Hepatocyte (in vitro differentiated cells): ENCODE measurements at places on chromosomes 5 and 9. TPM values are rescaled to one million over a fixed set of nuclear protein-coding genes. Genes with fewer than 3 reads are reported as not detected.
A peak's percentile ranks its signal among the peaks of the same experiment; 100 is the strongest.

The DMXL1 gene
- polyA plus RNA-seq, result 13.3 and 17.3 TPM in 2 replicates

The SELENOP gene
- 2,543 and 3,137 TPM in 2 replicates for polyA plus RNA-seq

The MYOT gene
- polyA plus RNA-seq, result not detected in 2 replicates

DNA sequence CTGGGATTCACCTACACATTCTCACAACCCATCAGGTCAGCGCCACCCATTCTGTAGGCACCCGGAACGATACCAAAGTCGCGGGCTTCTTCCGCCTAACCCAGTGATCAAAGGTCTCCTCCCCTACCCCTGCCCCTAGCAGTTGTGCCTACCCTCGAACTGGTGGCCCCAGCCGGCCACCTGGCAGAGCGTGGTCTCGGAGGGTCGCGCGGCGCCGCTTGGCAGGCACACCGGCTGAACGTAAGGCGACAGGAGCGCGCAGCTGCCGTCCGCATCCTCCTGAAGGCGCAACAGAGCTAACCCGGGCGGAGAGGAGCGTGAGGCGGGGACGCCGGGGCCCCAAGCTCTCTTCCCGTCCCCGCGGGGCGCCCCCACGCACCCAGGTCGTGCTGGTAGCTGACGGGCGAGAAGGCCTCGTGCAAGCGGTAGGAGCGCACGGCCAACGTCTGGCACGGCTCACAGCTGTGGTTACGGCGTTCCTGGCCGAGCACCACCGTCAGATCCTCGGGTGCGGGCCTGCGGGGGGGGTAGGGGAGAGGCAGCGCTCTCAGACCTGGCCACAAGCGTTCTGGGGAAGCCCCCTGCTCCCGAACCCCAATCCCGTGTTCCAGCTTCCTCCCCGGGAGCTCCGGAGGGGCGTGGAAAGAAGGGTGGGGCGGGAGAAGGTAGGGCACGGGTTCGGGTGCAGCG lies 2.8 kb upstream of the PFN3 start:
- peak overlapping the region; percentile 66 for H3K4me3 ChIP-seq
- H3K27ac ChIP-seq, result no peak overlapping the region
- H3K27me3 ChIP-seq, result peaks cover 8% of the 10 kb centered on the region
- peak; percentile 43 for DNase-seq

- no peaks in the 10 kb centered on the region for H3K36me3 ChIP-seq
- H3K27me3 ChIP-seq, result no peaks in the 10 kb centered on the region
- H3K4me3 ChIP-seq, result no peak overlapping the region
- no peak for DNase-seq
- peaks cover 30% of the 10 kb centered on the region for H3K4me1 ChIP-seq
Observed at GRCh38 chr9:134650431-134651190, 9.0 kb downstream of the COL5A1 start.

- H3K4me1 ChIP-seq, result peaks cover 4% of the 10 kb centered on the region
- no peaks in the 10 kb centered on the region for H3K36me3 ChIP-seq
- H3K27me3 ChIP-seq, result no peaks in the 10 kb centered on the region
Observed at GRCh38 chr9:99011161-99011709, 67.5 kb downstream of the COL15A1 start.

DNA sequence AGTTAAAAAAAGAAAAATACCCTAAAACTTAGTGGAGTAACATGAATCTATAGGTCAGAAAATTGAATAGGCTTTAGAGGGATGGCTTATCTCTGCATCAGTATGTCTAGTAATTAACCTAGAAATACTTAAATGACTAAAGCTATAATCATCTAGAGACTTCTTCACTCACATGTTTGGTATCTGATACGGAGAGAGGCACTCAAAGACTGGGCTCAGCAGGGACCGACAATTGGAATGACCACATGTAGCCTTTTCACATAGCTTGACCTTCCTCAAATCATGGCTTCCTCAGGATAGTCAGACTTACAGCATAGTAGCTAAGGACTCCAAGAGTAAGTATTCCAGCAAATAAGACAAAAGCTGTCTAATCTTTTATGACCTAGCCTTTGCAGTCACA lies 105.3 kb upstream of the RORB start:
- no peak for DNase-seq
- H3K27ac ChIP-seq, result no peak overlapping the region
- H3K4me1 ChIP-seq, result no peaks in the 10 kb centered on the region
- H3K27me3 ChIP-seq, result no peaks in the 10 kb centered on the region
- no peak overlapping the region for H3K4me3 ChIP-seq
